ENCODE measurements at places on chromosomes 2 and 18.

- DNase-seq, result no peak
Observed at GRCh38 chr2:203038586-203038985, 23.9 kb downstream of the NBEAL1 start.

DNA sequence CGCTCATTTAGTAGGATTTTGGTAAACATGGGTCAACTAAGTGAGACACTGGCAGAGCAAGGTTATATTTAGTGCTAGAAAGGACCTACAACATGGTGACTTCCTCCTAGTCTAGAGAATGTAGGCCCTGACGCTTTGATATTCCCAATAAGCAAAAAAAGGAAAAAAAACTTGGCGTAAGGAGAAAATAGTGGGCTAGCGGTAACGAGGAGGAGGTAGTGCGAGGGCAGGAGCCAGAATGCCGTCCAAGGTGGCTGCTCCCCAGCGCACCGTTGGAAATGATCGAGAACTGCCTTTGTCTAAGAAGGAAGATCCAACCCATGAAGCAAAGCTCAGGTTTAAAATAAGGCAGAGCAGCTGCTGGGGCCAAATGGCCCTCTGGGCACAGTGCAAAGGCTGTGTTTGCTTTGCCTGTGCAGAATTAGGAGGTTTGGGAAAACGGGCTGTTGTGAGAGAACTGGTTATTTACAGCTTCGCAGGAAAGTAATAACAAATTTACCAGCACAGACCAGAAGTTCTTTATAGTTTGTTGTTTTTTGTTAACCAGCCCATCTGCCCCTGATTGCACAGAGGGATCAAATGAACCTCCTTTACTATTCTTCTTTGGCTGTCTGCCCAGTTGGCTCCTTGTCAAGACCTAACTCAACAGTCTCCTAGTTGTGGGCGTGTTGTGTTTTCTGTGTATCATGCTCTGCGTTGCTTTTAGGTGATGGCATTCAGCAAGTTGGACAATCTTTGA, 86.6 kb downstream of the ITGB1BP1 start:
- no peak for DNase-seq

DNA sequence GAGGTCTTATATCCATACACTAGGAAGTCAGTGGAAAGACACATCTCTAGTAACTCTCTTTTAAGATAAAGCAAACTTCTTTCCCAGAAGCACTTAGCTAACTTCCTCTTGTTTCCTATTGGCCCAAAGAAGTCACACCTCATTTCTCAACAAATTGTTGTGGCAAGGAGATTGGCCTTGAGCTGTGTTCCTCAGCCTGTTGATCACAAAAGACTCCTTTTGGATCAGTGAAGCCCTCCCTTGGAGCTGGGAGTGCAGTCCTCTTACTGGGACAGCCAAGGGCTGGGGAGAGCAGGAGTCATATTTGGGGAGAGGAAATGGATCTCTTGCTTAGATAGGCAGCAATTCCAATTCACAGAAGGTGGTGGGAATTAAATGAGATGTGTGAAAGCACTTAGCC, 51.2 kb upstream of the DAPL1 start:
- no peak for DNase-seq

- DNase-seq, result no peak
Observed at GRCh38 chr18:9922592-9923311, 8.9 kb downstream of the VAPA start.

GRCh38 chr2:102112692-102113665, 29.6 kb upstream of the IL1R1 start:
- no peak for DNase-seq

GRCh38 chr2:192379736-192380135, 185.0 kb upstream of the TMEFF2 start:
- no peak for DNase-seq

DNA sequence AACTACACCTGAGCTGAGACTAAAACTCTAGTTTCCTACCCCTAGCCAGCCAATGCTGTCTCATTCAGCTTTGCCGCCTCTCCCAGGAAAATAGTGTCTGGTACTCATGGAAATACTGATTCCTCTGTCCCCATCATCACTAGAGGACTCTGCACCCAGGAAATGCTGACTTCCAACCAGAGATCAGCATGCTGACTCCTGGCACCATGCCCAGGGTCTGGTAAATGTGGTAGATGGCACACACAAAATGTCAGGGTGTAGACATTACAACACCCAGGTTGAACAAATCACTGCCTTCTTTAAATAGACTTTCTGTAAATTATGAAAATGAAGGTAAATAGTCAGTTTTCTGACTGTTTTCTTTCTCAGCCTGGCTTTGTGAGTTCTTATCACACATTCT, 307.3 kb upstream of the CHAC2 start:
- DNase-seq, result no peak

GRCh38 chr2:224407241-224407701, 5.4 kb upstream of the FAM124B start:
- DNase-seq, result no peak

GRCh38 chr2:239058766-239059165, 210.9 kb downstream of the TWIST2 start:
- no peak for DNase-seq

GRCh38 chr2:47039913-47040562, 115.1 kb downstream of the STPG4 start:
- DNase-seq, result no peak
